Cardiac ventricle fibroblast (primary cell): ENCODE measurements at places on chromosomes 5 and 9. TPM values are rescaled to one million over a fixed set of nuclear protein-coding genes. Genes with fewer than 3 reads are reported as not detected.

Gene PCDHB16
- 0.81 and 1.0 TPM in 2 replicates for total RNA-seq

Gene FGF1
- 0.20 and 0.69 TPM in 2 replicates for total RNA-seq

Gene CCDC183
- total RNA-seq = 0.39 and 1.1 TPM in 2 replicates

Gene SV2C
- not detected in 2 replicates for total RNA-seq

Gene AFAP1L1
- 28.3 and 33.6 TPM in 2 replicates for total RNA-seq

Gene HMCN2
- total RNA-seq = 0.06 TPM in 1 of 2 replicates, not detected in the other

Gene RAB3C
- not detected in 2 replicates for total RNA-seq

Gene HSPA9
- total RNA-seq = 174 and 200 TPM in 2 replicates

Gene IRX4
- total RNA-seq = not detected in 2 replicates

Gene PCDHAC1
- total RNA-seq = 0.25 TPM in 1 of 2 replicates, not detected in the other

Gene CDKN2B
- 16.2 and 20.4 TPM in 2 replicates for total RNA-seq

Gene ORM1
- total RNA-seq = not detected in 2 replicates

Gene CHSY3
- 4.5 and 6.3 TPM in 2 replicates for total RNA-seq

Gene FBXO10
- total RNA-seq = 4.7 and 5.2 TPM in 2 replicates

Gene SLC23A1
- not detected in 2 replicates for total RNA-seq

Gene ZNF879
- 1.2 and 1.4 TPM in 2 replicates for total RNA-seq

Gene PKD2L2
- total RNA-seq = not detected in 2 replicates

Gene LRRC70
- 0.87 and 1.5 TPM in 2 replicates for total RNA-seq

Gene OLFML2A
- 1.5 and 1.6 TPM in 2 replicates for total RNA-seq

Gene CD180
- total RNA-seq = 0.06 TPM in 1 of 2 replicates, not detected in the other

Gene BNC2
- 29.7 and 36.8 TPM in 2 replicates for total RNA-seq

Gene HDHD3
- 9.6 and 10.0 TPM in 2 replicates for total RNA-seq

Gene CDH10
- total RNA-seq = not detected in 2 replicates

Gene TIMD4
- not detected in 2 replicates for total RNA-seq

Gene ANGPTL2
- 103 and 157 TPM in 2 replicates for total RNA-seq

Gene ORM2
- total RNA-seq = not detected in 2 replicates

Gene TRPM6
- total RNA-seq = 0.05 and 0.06 TPM in 2 replicates

Gene ZFP2
- total RNA-seq = 1.3 and 2.8 TPM in 2 replicates

Gene NPR3
- 6.5 and 7.2 TPM in 2 replicates for total RNA-seq

Gene CATSPER3
- total RNA-seq = not detected in 2 replicates

Gene GGTA1
- 0.25 and 1.1 TPM in 2 replicates for total RNA-seq

Gene DDX4
- total RNA-seq = not detected in 2 replicates
